ENCODE measurements at places on chromosomes 5 and 9. TPM values are rescaled to one million over a fixed set of nuclear protein-coding genes. Genes with fewer than 3 reads are reported as not detected.

DNA sequence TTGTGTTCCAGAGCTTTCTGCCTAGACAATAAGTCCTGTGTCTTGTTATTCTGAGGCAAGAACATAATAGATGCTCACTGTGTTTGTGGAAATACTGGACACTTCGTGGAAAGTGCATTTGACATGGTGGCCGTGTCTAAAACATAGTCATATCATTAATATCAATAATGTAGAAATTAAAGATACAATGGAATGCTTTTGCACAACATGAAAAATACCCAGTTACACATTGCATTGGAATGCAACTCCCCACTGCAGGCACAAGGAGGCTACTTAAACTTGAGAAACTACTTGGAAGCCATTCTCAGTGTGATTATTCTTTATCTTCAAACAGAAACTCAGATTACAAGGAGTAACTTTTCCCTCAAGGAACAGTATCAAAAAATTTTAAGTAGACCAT, 145.3 kb upstream of the ZNF462 start:
- no peak for DNase-seq

Gene SMAD5
- total RNA-seq, result 55.7 TPM

Gene C5
- total RNA-seq, result 1.9 TPM

DNA sequence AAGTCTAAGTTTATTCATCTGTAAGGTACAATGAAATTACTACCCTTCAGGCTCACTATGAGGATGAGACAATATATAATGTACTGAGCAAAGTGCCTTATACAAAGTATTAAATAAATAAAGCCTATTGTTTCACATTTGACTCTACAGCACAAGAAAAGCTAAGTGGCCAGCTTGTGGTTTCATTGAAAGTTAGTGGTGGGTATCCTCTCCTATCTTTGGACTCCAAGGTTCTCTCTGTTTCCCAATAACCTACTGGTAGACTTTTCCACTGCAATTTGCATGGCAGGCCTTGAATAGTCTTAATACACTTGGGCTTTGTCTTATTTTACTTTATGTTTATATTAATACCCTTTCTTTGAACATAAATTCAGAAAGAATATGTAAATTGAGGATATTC, 262.7 kb downstream of the DEPDC1B start:
- no peak for DNase-seq

DNA sequence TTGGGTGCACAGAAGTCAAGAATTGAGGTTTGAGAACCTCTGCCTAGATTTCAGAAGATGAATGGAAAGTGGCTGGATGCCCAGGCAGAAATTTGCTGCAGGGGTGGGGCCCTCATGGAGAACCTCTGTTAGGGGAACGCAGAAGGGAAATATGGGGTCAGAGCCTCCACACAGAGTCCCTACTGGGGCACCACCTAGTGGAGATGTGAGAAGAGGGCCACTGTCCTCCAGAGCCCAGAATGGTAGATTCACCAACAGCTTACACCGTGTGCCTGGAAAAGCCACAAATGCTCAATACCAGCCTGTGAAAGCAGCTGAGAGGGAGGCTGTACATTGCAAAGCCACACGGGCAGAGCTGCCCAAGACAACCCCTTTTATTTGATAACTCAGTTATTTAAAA, 383.5 kb downstream of the TLE4 start:
- no peak for DNase-seq

DNA sequence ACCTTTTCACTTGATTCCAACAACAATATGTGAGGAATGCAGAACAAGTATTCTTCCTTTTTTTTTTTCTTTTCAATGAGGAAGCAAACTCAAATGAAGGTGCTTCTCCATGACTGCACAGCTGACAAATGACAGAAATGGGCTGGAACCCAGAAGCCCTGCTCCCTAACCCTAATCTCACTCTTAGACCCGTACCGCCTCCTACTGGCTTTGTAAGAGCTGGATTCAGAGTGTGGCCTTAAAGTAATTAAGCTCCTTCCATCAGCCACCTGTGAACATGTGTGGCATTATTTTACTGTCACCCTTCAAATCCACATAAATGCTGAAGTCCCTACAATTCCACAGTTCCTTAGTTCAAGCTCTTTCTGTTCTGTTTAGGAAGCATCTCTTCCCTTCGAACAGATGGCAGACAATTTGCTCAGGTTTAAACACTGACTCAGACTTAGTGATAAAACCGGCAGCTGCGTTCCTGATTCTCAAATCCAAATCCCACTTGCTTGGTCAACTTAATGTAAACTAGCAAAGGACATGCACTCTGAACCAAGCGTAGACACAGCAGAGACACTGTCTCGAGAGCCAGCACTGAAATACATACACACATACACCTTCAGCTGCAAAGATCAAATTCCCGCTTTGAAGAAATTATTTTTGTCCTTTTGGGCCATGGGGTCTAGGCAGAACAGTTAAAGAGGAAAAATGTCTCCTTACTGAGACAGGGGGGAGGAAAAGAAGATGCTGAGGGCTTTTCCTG, 316.7 kb upstream of the TLE4 start:
- no peak for DNase-seq

- DNase-seq, result no peak
Observed at GRCh38 chr5:171436804-171437285, 17.4 kb downstream of the FGF18 start.

GRCh38 chr9:5917273-5917672, 26.6 kb downstream of the MLANA start:
- no peak for DNase-seq

- DNase-seq, result no peak
Observed at GRCh38 chr9:128771094-128771721, 519 bp downstream of the ZER1 start.

Gene CYSRT1
- 0.17 TPM for total RNA-seq

DNA sequence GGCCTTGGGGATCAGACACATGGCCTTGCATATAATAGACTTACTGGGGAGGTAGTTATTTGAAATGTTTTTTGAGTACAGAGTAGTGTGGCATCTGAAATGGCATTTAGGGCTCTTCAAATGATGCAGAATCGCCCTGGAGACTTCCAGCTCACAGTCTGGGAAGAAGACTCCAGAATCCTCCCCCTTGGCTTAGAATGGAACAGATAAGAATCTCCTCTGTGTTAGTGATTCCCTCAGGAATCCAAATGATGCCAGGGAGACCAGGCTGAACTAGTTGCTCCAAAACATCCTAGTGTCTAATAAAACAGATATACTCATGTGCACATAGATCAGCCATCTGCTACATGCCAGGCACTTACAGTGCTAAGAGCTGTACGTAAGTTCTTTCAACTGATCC, 38.6 kb upstream of the SMC5 start:
- no peak for DNase-seq

GRCh38 chr9:12822111-12822510, 47.3 kb downstream of the LURAP1L start:
- no peak for DNase-seq

- no peak for DNase-seq
Observed at GRCh38 chr5:124007675-124008398, 495.9 kb downstream of the CSNK1G3 start.

Gene PIK3R1
- 64.9 TPM for total RNA-seq

GRCh38 chr5:133049726-133050048, 2.1 kb upstream of the HSPA4 start:
- DNase-seq, result no peak

GRCh38 chr9:6793203-6793602, 35.4 kb downstream of the KDM4C start:
- DNase-seq, result no peak

GRCh38 chr9:89426384-89426961, 71.4 kb downstream of the SEMA4D start:
- DNase-seq, result no peak

Gene FSD1L
- total RNA-seq, result 2.9 TPM

DNA sequence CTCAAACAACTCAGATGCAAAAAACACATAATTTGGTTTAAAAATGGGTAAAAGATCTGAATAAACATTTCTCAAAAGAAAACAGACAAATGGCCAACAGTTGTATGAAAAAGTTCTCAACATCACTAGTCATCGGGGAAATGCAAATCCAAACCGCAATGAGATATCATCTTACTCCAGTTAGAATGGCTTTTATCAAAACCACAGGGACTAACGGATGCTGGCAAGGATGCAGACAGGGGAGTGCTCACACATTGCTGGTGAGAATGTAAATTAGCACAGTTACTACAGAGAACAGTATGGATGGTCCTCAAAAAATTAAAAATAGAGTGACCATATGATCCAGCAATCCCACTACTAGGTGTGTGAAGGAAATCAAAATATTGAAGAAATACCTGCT, 589.1 kb upstream of the ADAMTS16 start:
- DNase-seq, result no peak

Data from right cardiac atrium (tissue), 5 donors.